Fibroblast of skin of left quadriceps (primary cell): ENCODE measurements at places on chromosomes 5 and 9.

GRCh38 chr9:118038713-118039112, 334.5 kb downstream of the TLR4 start:
- no peak for DNase-seq

GRCh38 chr5:122091936-122092600, 14.0 kb upstream of the LOX start:
- DNase-seq, result peak; percentile 81

- DNase-seq, result no peak
Observed at GRCh38 chr9:68964765-68965164, 49.1 kb downstream of the PRKACG start.

DNA sequence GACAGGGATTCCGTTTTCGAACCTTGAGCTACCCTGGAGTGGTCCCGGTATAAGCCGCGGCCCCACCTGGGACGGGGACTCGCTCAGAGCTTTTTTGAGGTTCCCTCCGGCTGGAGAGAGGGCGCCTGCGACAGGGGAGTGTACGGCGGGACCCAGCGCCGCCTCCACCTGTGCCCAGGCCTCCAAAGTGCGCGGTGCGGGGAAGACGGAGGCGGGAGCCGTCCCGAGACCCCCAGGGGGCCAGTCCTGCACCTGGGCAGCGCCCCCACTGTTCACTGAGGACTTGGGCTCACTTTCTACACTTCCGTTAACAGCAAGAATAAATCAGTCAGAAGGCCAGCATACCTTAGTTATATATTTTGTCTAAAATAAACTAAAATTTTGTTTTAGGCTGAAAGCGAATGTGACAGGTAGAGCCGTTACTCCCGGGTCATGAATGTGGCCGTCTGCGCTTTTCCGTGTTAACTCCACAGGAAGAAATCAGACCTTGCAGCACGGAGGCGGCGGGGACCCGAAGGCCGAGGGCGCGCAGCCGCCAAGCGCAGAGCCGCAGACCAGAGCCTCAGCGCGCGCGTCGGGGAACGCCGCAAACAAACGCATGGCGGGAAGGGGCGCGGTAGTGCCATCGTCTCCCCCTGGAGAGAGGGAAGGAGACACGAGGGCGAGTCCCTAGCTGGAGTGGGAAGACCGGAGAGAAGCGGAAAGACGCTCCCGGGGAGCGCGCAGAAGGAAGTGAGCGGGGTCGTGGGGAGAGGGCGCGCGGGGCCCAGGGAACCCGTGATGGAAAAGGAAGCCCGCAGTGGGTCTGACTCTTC, 14.1 kb downstream of the TRIM7 start:
- DNase-seq, result no peak

DNA sequence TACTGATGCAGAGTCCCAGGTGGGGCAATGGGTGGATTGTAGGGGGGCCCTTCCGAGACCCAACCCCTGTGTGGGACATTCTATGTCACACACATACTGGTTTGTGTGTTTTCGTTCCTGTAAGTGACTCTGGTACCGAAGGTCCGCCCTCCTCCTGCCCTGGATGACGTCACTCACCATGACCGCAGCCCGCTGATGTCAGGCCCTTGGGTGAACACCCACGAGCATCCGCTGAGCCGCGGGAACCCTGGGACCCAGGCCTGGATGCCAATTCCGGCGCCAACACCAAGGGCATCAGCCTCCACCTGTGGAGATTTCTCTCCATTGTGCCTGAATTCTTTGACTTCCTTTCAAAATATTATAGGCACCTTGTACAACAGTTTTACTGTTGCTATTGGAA, 184.3 kb downstream of the MTRR start:
- DNase-seq, result no peak

DNA sequence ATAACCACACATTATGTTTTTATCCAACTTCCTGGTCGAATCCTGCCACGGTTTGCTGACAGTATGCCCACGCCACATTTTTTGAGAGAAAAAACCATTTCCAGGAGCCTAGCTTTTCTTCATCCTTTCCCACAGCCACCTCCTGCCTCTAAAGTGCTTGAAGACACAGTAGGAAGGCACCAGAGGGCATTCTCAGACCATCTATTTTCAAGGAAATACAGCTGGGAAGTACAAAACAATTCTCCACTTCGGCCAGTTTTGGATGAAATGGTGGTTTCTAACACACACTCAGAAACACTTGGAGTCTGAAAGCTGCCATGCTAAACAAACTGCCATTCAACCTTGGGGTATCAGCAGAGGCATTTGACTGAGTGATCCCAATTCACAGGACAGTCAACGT, 86.3 kb upstream of the RPS23 start:
- DNase-seq, result no peak

DNA sequence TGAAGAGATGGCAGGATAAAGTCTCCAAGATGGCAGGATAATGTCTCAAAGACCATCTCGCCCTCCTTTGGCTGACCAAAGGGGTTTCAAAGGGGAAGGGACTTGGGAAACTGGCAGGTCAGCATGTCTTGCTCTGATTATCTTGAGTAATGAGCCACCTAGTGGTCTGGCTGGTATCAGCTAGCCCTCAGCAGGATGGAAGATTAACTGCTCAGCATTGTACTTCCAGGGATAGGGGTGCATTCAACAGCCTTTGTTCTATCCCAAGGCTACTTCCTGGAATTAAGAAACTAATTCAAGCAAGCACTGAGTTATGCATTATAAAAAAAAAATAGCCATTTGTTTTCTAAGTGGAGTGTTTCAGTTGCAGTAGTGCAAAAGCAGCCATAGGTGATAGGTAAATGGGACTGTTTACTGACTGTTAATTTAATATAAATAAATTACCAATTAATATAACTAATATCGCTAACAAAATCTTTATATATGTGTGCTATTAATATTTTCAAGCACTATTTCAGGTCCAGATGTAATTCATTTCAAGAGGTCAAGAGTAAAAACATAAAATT, 555.5 kb downstream of the CDH9 start:
- DNase-seq, result no peak

- DNase-seq, result no peak
Observed at GRCh38 chr9:14312719-14313377, 1.1 kb downstream of the NFIB start.
